ENCODE measurements at places on chromosomes 12 and 14. TPM values are rescaled to one million over a fixed set of nuclear protein-coding genes. Genes with fewer than 3 reads are reported as not detected.

DNA sequence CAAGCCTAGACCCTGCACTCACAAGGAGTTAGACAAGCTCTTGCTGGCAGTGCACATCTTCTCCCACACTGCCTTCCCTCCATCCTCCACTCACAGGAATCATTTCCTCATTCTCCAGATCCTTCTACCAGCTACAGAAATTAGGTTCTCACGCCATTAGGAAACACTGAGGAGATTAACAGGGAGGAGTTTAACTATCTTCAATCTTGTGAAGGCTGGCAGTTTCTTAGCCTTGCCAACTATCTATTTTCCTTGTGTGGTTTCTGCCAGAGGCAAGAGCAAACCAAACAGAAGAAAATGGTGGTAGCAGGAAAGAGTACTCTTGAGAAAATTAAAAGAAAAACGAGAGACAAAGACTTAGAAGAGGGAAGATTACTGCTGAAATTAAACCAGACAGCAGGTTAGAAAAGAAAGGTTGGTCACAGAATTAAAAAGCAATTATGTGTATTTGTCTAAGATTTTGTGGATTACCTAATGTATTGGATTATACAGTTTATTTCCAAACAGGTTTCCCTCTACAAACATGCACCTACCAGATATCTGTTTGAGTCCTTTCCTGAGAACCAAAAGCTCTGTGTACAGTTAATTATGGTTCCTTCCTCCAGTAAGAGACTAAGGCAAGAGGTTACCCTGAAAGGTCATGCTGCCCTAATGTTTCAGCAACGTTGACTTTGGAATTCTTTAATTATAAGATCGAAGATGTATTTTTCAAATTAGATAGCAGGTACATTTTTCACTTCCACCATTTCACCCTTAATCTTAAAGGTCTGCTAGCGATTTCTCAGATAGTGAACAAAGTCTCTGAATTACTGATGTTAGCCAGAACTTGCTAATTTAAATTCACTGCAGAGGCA, 5.0 kb downstream of the RERG start:
- no peak for DNase-seq

The HSP90AA1 gene
- polyA plus RNA-seq: 658 TPM

The ACSM4 gene
- polyA plus RNA-seq: 0.05 TPM

The HOTAIR gene
- polyA plus RNA-seq: not detected

The BBS10 gene
- polyA plus RNA-seq: 27.2 TPM

The EIF5 gene
- 180 TPM for polyA plus RNA-seq

- DNase-seq: no peak
Measured at GRCh38 chr12:15596174-15596573, 193.0 kb downstream of the EPS8 start.

The BCL11B gene
- polyA plus RNA-seq: 3.4 TPM

DNA sequence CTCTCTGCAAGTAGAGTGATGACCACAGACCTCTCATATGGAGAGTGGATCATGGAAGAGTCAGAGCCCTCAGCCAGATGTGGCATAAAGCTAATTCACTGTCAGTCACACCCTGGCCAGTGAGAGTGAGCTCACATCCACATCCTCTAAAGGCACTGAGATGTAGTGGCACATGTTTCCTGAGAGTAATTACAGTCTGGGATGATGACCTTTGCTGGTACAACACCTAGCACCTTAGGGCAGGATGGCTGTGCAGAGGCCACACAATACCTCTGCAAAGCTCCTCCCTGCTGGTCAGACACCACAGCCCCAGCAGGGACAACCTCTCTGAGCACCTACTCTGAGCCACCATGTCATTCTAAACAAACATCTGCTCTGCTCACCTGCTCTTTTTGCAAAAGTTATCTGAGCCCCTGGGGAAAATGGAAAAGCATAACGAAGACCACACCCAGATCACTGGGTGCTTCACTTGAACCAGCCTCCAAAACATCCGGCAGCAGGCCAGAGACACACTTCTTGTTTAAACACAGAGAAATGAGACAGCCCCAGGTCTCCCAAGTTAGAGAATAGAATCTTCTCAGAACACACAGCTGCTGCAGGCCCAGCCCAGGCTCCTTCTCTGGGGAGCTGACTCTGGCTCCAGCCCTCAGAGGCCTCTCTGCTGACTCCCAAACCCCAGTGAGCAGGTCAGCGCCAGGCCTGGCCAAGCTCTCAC, 30.3 kb downstream of the PITPNM2 start:
- no peak for DNase-seq

The CD163 gene
- 14.8 TPM for polyA plus RNA-seq

- peak; percentile 36 for DNase-seq
Measured at GRCh38 chr12:102958073-102958829, 777 bp downstream of the ASCL1 start.

DNA sequence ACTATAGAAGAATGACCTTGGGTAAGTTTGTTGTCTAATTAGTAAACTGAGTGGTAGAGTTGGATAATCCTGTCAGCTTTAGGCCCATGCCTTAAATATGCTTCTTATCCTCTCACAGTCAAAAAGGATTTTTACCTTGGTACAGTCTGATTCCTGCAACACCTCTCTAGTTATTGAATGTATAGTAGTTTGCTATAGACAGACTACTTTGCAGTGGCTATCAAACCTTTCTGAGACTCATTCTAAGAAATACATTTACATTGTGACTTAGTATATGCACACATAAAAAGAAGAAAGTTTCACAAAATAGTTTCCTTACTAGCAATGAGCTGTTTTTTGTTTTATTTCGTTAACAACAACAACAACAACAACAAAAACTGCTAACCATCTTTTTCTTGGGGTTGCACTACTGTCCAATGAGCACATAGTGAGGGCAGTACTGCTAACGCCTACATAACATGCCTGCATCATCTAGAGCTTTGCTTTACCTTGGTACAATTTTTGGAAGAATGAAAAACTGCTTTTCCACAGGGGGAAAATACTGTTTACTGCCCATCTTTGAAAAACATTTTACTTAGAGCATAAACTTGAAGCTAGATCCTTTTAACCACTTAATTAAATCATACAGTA, 28.5 kb downstream of the WNK1 start:
- DNase-seq: no peak

Measured in right lung (tissue), 10 donors.